ENCODE measurements at places on chromosomes 7 and 10.

DNA sequence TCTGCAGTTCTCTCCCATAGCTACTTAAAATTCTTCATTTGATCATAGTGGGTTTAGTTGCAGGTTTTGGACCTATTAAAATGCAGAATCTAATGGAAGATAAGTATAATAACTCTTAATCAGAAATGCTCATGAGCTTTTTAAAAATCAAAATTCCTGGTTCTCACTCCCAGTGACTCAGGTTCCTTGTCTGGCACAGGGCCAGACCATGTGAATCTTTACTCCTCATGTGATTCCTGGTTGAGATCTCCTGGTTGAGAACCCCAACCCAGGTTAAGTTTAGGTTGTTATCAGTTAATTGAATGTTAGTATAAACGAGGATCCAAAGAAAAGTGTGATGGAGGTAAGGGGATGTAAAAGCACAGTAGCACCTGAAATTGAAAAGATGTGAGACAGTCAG, 17.5 kb upstream of the TRUB1 start:
- DNase-seq: no peak

DNA sequence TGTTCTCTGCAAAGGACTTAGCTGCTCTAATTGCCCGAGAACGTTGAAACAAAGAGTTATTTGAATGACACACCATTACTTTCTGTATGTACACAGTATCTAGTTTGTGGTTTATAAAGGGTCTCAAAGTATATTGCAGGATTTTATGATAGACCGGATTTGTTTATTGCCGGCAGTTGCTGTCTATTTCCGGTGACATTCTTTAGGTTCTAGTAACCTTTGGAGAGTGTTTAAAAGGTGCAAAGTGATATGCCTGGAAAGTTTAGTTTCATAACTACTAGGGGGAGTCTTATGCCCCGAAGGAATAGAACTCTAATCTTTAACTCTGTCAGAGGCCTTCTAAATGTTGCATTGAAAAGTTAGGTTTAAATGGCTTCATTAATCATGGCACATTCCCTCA, 63.8 kb downstream of the PAPSS2 start:
- no peak for DNase-seq

DNA sequence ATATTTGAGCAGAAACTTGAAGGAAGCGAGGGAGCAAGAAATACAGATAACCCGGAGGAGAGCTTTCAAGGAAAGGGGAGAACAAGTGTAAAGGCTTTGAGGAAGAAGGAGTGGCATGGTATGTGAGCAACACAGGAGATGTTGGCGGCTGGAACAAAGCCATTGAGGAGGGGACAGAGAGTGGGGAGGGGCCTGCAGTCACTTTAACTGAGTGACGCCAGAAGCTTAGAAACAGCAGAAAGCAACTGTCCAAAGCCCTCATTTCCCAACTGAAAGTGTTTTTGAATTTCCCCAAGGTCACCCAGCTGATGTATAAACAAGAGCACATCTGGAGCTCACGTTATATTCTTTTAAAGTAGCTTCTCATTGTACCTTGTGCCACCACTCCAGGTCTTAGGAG, 19.1 kb downstream of the AUTS2 start:
- DNase-seq: no peak

- DNase-seq: no peak
These were observed 21.6 kb upstream of the TPK1 start for GRCh38 chr7:144857463-144857862.

GRCh38 chr10:67883710-67884312, 645 bp upstream of the SIRT1 start:
- DNase-seq: no peak

DNA sequence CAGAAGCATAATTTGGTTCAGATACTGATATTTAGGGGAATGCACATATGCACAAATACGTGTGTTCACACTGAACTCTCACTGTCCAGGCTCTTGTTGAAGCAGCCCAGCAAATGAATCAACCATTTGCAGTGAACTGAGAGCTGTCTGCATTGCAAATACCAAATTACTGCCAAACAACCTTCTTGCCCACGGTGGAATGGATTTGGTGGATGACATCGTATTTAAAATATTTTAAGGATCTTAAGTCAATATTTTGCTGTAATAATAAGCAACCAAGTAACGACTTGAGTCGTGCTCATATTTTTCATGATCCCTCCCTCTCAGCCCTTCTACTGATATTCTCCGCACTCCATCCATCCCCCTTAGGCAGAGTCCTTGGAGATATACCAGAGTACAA, 107.9 kb upstream of the FEZF1 start:
- no peak for DNase-seq

DNA sequence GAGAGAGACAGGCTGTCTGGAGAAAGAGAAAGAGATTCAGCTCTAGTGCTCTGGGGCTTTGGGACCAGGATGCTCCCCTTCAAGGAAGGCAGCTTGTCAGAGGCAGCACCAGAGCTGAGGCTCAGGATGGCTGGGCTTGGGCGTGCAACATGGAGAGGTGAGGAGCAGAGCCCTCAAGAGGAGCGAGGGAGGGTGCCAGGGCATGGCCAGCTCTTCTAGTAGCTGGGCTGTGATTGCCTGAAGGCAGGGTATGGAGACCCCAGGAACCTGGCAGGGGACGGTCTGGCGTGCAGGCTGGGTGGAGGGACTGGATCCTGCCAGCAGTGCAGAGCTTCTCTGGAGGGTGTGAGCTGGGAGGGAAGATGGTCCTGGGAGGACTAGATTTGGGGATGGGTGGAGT, 40.2 kb downstream of the ANTXRL start:
- DNase-seq: no peak

DNA sequence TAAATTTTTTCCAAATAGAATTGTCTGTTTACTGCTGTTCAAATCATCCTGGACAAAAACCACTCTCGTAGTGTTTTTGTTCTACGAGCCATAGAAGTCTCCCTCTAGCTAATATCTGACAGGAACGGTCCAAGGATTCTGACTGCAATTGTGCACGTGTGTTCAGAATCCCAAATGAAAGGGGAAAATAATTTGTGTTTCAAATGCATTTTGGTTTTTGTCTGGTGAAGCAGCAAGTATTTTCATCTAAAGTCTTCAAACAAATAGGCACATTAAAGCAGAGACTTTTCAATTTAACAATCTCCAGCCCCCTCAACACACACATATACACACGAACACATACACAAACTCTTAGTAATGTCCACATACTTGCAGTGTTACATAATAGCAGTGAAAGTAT, 475 bp downstream of the NEUROD6 start:
- no peak for DNase-seq

DNA sequence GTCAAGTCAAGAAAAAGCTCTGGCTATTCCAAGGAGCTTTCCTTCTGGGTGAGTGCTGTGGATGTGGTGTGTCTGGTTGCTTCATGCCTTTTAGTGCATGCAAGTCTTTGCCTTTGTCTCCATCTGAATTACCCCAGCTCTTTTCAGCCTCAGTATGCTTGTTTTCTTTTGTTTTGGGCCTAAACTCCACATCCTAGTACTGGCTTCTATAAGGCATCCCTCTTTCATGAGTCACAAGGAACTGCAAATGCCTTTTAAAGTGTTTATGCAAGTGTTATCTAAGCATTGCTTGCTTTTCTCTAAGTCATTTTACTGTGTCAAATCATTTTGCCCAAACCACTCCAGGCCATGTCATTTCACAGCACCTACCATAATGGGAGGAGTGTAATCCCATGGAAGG, 132.1 kb downstream of the PLCE1 start:
- no peak for DNase-seq

DNA sequence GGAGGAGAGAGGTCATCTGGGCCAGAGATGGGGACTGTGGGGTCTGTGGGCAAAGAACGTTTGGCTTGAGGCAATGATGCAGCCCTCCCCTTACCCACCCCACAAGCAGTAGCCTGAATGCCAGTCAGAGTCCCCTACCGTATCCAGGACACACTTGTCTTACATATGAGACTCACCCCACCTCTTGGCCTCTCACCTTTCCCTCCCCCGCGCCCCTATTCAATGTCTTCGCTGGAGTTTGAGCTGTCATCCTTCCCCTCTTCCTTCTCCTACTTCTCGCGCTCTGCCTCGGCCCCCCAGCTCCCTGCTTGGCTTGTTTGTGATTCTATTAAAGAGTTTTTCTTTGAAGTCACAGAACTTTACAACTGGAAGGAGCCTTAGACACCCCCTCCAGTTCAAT, 8.9 kb downstream of the PRRT4 start:
- no peak for DNase-seq

DNA sequence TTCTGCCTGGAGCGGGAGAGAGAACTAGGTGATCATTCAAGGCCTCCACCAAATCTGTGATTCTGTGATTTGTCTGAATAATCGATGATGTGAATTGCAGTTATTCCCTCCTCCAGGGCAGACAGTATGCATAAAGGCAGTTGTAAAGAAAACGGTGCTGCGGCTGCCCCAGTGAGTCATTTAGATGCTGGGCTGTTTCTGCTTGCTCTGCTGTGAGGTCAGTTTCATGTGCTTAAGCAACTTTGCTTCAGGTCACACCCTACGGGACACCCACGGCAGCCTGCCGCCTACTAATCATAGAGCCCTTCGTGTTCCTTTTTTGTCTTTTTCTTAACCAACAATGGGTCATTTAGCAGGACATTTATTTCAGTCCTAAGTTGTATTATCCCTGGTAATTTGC, 158.1 kb upstream of the PITRM1 start:
- DNase-seq: no peak

DNA sequence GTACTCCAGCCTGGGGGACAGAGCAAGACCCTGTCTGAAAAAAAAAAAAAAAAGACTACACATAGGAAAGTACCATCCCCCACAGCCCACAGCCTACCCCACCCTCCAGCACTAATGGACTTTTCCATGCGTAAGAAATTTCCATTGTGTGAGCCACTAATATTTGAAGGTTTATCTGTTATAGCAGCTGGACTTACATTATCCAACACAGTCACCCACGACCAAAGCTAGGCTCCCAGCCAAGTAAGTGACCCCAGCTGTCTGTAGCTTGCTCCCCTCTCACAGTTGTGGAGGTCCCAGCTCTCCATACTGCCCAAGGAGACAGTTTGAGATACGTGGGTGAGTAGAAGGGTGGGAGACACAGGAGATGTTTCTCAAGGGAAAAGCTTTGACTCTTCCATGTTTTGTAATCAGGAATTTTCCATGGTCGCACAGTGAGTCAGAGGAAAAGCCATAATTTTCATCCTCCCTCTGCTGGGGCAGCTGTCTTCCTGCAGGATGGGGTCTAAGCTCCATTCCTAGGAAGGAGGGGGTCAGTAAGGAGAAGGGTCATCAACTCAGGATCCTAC, 57.4 kb downstream of the CAV1 start:
- no peak for DNase-seq

GRCh38 chr7:104225451-104225850, 17.6 kb upstream of the ORC5 start:
- no peak for DNase-seq

Data from GDM1 (cell line).